ENCODE measurements at places on chromosomes 13 and 19.

GRCh38 chr13:74000876-74001275, 133.3 kb downstream of the KLF12 start:
- no peak for DNase-seq

- DNase-seq, result no peak
Observed at GRCh38 chr19:58001895-58002369, 688 bp downstream of the ZNF606 start.

DNA sequence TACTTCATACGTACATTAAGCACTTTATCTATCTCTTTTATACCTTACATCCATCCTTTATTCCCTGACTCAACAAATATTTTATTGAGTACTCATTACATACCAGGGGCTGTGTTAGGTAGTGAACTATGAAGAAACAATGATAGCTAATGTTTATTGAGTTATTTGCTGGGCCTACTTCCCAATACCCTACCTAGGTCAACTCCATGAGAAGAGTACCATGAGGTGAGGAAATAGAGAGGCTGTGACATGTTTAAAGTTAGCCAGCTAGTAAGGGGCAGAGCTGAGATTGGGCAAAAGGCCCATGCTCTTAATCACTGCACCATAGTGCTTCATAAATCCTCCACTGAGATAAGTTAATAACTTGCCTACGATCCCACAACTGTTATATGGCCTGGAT, 79.9 kb downstream of the FREM2 start:
- DNase-seq, result no peak

DNA sequence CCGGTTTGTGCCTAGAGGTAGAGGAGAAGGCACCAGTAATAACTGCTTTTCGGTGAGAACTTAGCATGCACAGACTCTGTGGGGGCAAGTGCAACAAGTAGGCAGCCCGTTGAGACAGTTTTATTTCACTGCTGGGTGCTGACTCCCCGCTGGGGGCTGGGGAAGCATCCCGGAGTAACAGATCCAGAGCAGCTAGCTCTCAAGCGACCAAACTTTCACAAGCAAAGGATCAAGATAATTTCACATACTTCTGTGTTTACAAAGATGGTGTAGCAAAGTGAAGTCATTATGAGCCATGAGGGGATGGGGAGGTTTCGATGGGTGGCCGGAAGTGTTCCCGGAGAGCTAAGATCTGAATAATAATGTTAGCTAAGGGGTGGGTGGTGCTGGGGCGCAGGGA, 2.8 kb downstream of the NACC1 start:
- DNase-seq, result peak; percentile 47

DNA sequence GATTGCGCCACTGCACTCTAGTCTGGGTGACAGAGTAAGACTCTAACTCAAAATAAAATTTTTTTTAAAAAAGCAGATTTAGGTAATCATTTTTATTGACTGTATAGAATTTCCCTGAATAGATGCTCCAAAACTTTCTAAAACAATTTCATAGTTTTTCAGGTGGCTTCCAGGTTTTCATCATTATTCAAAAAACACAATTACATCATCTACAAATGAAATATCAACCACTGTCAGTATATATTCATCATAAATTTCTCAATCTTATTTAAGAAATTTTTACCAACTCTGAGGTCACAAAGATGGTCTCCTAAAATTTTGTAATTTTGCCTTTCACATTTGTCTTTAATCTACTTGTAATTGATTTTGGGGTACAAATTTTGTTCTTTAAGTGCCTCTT, 48.1 kb downstream of the ZC3H13 start:
- DNase-seq, result no peak

DNA sequence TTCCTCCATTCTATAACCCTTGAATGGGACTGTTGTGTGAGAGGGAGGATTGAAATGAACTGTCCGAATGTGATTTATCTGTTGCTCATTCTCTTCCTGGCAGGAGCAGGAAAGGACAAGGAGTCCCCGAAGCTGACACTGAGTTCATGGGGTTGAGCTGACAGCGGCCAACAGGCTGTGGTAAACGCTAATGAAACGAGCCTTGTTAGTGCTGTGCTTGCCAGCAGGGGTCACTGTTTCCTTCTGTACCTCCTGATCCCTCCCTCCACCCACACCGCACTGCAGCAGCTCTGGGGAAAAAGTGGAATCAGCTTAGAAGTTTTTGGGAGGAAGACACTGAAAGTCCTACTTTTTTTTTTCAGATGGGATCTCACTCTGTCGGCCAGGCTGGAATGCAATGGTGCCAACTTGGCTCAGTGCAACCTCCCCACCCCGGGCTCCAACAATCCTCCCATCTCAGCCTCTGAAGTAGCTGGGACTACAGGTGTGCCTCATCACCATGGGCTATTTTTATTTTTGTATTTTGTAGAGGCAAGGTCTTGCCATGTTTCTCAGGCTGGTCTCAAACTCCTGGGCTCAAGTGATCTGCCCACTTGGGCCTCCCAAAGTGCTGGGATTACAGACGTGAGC, 6.7 kb upstream of the ZNF761 start:
- DNase-seq, result peak; percentile 8

DNA sequence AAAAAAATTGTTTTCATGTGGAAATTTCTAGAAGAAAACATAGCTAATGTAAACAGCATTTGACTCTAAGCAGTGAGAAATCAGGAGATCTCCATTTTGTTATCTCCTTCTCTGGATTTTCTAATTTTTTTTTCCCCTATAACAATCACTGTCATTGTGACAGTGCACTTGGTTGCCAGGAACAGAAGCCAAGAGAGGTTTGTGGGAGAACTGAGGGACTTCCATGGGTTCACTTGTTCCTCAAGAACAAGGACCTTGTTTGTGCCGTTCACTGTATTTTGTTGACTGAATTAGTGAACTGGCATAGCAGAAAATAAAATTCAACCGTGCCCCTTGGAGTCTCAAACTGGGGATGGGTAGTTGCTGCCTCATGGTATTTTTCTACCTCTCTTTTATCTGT, 17.1 kb downstream of the SHISA7 start:
- DNase-seq, result no peak

DNA sequence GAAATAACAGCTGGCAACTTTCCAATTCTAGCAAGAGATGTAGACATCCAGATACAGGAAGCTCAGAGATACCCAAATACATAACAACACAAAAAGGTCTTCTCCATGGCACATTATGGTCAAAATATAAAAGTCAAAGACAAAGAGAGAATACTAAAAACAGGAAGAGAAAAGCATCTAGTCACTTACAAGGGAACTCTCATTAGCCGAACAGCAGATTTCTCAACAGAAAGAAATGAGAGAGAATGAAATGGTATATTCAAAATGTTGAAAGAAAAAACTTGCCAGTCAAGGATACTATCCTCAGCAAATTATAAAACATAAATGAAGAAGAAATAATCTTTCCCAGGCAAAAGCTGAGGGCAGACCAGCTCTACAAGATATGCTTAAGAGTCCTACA, 12.4 kb downstream of the ZNF780A start:
- DNase-seq, result no peak

GRCh38 chr19:48480558-48481500, 11.7 kb downstream of the CYTH2 start:
- DNase-seq, result no peak

- DNase-seq, result no peak
Observed at GRCh38 chr19:46287585-46287984, 9.3 kb upstream of the HIF3A start.

DNA sequence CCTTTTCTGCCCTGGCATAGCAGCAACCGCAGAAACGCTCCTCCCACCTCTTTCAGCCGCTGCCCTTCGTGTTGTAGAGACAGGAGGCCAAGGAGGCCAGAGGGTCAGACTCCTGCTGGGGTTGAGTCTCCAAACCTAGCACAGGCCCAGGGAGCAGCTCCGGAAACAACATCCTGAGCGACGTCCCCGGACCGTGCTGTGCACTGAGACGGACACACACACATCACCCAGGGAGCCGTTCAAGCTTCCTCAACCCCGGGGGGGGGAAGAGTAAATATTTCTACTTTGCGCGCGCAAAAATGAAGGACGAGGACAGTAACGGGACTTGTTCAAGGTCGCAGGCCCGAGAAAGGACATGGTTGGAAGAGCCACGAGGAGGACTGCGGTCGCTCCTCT, 657 bp downstream of the ZNF550 start:
- no peak for DNase-seq

DNA sequence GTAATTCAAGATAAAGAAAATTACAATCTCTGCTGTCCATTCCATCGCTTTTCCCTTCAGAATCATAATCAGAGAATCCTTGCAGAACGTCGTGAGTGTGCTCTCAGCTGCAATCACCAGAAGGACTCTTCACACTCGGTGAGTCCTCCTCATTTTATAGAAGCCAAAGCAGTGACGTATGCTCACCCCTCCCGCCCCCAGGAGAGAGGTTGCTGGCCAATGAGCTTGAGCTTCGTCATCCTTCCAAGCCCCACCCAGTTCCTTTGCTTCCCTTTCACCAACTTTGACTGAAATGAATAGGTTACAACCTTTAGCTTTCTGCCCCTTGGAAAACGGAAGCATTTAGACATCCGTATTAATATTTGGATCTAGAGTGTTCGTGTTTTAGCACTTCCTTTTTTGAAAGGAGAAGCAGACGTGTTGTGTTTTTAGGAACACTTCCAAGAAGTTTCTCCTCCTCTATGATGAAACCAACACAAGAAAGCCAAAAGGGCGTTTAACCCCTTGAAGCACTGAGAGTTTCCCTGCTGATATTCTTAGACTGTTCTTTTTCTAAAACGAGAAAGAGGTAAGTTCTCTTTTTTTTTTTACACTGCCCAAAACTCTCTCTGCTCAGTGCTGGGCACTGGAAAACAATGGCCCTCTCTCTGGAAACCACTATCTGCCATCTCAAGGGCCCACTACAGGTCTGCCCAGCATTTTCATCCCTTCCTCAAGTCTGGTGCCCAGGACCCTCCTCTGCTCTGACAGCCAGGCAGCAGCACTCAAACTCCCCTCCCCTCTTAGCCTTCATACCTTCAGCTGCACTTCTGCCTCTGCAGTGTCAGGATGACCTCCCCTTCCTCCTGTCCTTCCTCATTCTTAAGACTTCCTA, 44.3 kb upstream of the CEACAM21 start:
- peak; percentile 66 for DNase-seq

- no peak for DNase-seq
Observed at GRCh38 chr13:46817095-46817494, 20.1 kb upstream of the ESD start.

- no peak for DNase-seq
Observed at GRCh38 chr13:72760189-72760588, 21.5 kb downstream of the DIS3 start.

DNA sequence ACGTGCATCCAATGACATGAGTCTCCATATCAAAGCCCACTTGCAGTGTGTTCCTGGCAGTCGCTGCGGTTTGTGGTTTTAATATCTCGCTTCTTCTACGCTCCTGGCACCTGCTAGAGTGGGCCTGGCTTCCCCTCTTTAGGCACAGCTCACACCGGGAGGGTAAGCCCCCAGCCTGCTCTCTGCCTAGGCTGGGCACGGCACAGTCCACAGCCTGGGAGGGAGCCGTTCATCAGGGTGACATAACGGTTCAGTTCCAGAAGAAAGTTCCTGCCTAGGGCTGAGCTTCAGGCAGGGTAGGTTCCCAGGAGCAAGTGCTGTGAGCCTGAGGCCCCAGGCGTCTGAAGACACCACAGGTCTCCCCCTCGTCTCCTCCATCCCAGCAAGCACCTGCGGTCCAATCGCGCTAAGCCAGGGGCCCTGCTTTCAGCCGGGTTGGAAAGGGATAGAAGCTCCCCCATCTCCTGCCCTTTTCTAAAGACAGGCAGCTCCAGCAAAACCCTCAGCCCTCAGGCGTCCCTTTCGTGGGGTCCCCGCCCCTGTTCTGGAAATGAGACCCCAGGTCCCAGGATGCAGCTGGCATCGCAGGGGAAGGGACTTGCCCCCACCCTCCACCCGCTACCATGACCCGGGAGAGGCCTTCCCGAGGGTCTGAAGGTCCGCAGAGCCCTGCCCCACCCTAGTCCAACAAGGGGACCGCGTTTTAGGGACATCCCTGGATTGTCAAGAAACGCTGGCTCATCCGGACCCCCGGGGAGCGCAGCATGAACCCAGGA, 121.6 kb upstream of the ZNF507 start:
- DNase-seq, result no peak

DNA sequence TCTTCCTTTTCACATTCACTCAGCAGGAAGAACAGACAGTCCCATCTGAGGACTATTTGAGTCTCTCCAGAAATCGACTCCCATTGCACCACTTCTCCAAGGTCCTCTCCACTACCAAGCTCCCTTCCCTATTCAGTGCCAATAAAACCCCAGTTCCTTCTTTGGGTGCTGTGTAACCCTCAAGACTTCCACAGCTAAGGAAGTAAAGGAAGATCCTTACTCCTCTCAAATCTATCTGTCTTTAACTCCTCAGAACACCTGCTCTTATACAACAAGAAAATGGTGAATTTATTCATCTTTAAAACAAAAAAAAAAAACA, 29.2 kb upstream of the TM9SF2 start:
- DNase-seq, result no peak

- no peak for DNase-seq
Observed at GRCh38 chr19:42003506-42004294, 9.7 kb upstream of the ATP1A3 start.

GRCh38 chr19:30390356-30390988, 18.3 kb downstream of the ZNF536 start:
- DNase-seq, result no peak

DNA sequence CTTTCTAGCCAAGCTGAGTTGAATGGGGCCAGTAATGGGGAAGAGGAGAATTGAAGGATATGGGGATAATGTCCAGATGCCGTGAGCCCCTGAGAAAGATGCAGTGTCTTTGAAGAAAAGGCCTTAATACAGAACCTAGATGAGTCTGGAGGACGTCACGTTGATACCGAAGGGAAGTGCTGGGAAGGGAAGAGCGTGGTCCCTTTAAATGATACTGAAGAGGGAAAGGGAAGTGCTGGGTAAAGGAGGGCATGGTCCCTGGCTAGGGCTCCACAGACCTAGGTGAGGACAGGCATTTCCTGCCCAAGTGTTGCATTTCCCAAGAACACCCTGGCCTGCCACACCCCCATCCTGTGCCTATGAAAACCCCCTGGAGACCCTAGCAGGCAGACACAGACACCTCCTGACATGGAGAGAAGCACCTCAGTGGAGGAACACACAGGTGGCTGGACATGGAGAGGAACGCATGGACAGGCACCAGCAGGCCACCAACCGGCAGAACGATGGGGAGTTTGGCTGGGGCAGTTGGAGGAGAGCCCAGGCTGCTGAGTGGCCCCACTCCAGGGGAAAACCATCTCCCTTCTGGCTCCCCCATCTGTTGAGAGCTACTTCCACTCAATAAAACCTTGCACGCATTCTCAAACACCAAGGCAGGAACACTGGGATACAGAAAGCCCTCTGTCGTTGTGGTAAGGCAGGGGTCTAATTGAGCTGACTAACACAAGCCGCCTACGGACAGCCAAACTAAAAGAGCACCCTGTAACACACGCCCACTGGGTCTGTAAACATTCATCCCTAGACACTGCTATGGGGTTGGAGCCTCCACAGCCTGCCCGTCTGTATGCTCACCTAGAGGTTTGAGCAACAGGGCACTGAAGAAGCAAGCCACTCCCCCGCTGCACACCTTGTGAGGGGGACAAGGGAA, 34.9 kb upstream of the POMP start:
- DNase-seq, result no peak

All from SK-N-MC (cell line).